Colonic mucosa (tissue), 4 donors: ENCODE measurements at places on chromosomes 2 and 18. TPM values are rescaled to one million over a fixed set of nuclear protein-coding genes. Genes with fewer than 3 reads are reported as not detected.
A peak's percentile ranks its signal among the peaks of the same experiment; 100 is the strongest.

CEP192 gene
- 26.9 TPM for total RNA-seq

PAIP2B gene
- total RNA-seq, result 7.1 TPM

SLC20A1 gene
- 119 TPM for total RNA-seq

C1QL2 gene
- not detected for total RNA-seq

MYOM1 gene
- total RNA-seq, result 2.8 TPM

TRIM54 gene
- not detected for total RNA-seq

LBX2 gene
- 0.50 TPM for total RNA-seq

LCT gene
- total RNA-seq, result 0.12 TPM

DSG2 gene
- total RNA-seq, result 308 TPM

PID1 gene
- 40.3 TPM for total RNA-seq

GKN1 gene
- not detected for total RNA-seq

GRCh38 chr2:60481257-60481656 lies 72.2 kb downstream of the BCL11A start:
- peak; percentile 23 for DNase-seq

DNA sequence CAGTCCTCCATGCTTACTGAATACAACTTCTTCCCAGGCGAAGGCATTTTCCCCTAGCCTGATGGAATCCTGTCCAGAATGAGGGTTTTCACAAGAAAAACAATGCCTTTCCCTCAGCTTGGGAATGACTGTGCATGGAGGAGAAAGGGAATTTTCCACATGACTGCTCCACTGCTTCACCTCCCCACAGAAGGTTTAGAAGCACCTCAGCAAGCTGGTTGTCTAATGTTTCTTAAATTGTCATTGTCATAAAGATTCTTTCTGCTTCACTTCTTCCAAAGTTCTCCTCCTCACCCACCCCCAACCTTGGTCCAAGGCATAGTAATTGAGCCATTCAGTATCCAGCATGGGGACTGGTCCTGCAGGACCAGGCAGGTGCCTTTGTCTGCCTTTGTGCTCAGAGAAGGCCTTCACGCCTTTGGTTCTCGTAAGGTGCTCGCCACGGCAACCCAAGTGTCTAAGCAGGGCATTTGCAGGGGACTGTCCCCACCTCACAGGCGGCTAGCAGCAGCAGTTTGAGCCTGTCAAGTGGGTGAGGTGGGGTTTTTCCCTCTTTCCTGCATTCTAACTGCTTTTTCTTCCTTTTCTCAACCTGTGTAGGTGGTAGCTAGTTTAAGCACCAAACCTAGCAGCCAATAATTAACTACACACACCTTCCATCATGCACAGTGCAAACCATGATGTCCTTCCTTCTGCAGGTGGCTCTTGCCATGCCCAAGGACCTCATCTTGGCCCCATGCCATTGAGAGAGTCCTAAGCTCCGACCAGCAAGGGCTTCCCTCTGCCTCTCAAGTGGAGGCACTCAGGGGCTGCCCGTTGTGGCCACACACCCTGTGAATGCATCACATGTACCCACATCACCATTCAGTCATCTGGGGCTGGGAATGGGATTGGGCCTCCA lies 65.7 kb upstream of the BCL2L11 start:
- no peak for DNase-seq

DNA sequence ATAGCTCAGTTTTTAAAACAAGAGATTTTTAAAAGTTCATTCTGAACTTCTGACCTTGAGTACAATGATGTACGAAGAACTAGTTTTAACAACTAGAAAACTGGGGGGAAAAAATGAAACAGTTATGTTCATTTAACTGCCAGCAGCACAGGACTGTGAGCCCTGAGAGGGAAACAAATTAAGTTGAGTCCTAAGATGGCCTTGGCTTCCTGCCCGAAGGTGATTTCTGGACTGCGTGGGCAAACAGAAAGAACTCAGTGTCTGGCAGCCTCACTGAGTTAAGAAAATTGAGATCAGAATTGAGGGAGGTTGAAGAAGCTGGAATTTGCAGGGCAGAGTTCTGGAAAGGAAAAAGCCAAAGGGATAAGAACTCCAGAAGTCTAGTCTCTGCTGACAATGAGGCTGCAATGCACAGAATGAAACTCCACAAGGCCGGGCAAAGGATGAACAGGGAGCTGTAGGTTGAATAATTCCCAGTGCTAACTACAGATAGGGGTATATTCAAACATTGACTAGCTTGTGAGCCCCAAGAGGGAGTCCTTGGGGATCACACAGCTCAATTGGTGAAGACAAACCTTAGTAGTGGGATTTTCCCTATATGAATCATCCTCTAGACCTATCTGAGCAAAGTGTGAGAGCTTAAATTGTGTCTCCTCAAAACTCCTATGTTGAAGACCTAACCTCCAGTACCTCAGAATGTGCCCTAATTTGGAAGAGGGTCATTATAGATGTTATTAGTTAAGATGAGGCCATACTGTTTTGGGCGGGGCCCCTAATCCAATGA lies 13.1 kb upstream of the CRACDL start:
- no peak for DNase-seq

DNA sequence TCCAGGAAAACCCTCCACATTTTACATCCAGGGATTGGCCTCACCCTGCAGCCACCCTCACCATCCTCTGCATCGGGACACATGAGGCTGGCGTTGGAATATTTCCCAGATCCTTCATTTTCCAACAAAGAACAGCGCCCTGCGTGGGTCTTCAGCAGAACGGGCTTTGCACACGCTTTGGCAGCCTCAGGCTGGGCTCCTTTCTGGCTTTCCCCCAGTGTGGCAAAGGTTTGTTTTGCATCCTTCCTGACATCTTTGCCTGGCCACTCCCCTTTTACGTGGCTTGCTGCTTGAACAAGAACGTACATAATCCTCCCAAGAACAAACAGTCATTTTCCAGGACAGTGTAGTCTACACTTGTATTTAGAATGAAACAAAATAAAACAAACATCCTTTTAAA lies 25.6 kb upstream of the GREB1 start:
- DNase-seq, result no peak

DNA sequence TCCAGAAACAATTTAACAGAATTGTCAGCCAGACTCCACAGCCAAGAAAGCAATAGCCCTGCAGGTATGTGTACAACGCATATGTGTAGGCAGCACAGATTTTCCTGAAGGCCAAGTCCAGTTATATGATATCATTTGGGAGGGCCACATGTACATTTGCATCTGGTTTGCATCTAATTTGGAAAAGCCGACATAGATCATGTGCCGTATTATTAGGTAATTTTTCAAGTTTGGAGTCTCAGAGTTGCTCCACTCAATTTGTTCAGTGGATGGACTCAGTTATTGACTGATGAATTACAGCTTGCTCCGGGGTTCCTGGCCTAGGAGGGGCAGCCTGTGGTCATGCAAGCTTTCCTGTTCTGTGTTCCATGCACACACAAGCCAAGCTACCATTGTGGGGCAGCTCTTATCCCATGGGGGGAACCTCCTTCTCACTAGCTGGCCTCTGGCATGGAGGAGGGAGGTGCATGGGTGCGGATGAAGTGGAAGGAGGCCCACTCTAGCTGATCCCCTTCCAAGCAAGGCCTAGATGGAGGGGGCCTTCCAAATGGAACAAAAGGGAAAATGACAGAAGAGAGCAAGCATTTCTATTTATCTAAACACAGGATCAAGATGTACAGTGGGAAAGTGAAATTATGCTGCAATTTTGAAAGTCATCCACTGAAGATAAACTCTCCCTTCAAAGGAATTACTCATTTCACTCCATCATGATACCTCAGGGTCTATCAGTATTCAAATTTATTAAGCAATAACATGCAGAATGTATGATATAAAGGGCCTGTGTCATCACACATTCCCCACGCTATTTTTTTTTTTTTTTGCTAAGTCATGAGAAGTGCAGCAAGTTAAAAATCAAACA lies 202.6 kb upstream of the SMAD2 start:
- no peak for DNase-seq

DNA sequence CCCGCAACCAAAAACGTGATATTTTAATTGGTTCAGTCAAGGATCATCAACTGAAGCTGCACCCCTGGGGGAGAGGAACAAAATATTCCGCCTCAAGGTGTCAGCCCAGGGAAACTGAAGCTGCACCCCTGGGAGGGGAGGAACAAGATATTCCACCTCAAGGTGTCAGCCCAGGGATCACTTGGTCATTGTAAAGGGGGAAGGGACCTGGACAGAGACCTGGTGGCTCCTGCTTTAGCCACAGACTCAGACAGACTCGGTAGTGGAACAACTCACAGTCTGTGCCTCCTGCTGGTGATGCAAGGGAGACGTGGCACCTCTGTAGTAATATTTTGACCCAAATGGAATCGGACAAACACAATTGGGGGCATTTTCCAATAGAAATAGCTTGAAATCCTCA lies 75.1 kb downstream of the GBX2 start:
- no peak for DNase-seq

DNA sequence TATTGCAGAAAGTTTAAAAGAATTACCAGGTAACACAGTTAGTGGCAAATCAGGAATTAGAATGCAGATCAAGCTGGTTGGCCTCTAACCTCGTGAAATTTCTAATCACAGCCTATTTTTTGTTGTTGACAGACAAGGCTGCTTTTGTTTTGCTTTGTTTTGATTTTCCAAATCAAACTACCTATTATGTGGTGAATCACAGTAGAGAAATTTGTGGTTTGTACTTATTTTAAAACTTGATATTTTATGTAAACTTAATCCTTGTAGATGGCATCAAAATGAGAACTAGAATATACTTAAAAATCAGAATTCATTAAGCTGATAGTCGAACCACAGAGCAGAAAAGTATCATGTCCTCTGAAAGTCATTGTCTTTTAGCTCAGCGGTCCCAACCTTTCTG lies 258.1 kb downstream of the CTNNA2 start:
- no peak for DNase-seq

GRCh38 chr2:27501042-27501441 lies 4.4 kb downstream of the GCKR start:
- no peak for DNase-seq

DNA sequence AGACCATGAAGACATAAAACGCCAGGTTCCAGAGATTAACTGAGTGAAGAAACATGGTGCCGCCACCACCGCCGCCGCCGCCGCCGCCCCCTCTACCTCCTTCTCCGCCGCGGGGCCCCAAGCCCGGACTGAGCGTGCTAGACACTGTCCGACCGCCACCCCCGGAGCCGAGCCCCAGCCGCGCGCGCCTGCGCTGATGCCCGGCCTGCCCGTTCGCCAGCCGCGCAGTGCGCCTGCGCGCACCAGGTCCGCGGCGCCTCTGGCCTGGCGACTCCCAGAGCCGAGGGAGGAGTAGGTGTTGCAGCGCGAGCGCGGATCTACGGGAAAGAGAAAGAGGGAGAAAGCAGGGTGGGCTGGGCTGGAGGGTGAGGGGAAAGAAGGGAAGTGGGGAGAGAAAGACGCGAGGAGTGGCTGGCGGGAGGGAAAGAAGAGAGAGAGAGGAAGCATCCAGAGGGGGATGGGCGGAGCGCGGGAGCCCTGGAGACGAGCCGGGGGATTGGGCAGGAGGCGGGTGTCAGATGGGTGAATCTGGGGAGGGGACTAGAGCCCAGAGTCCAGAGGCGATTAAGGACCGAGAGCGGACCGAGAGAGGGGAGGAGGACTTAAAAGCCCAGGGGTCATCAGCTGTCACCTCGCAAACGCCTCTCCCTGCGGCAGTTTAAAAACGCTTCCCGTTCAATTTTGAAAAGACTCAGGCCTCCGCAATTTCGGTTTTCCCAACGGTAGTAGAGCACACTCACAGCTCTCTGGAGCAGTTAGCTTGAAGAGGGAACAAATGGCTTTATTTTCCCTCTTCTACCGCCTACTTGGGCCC lies at the start of gene PGAP1:
PGAP1 (minus strand) TSS at position 146 of the 814 bp plus-strand sequence; CDS start at position 55, 91 bp downstream.
- DNase-seq, result peak; percentile 91

GRCh38 chr2:45812011-45812500 lies 160.6 kb downstream of the PRKCE start:
- DNase-seq, result no peak

DNA sequence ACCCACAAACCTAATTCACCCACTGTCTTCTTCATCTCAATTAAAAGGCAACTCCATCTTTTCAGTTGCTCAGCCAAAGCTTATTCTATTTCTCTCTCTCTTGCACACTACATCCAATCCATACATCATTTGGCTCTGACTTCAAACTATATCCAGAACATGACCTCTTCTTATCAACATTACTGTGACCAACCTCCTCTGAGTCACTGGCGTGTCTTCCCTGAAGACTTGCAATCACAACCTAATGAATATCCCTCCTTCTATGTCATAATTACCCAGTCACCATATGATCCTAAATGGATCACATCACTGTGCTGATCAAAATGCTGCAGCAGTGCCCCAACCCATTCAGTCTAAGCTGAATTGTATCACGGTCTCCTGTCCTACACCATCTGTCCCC lies 22.6 kb upstream of the SULT1C3 start:
- no peak for DNase-seq

DNA sequence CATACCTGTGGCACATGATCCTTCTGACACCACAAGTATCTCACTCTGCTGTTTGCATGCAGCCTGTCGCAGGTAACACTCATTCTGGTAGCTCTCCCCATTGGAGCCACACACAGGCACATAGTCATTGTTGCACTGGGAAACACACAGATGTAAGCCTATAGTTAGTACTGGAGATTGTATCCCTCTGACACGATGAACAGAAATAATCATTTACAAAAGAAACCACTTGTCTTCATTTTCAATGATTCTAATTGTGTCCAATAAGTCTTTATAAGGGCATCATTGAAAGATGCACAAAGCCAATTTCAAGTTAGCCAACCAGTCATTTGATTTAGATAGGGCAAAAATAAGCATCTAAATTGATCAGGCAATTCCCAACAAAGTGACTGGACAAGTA lies 10.4 kb downstream of the TMEFF2 start:
- no peak for DNase-seq

GRCh38 chr18:9428301-9428706 lies 47.0 kb upstream of the RALBP1 start:
- no peak for DNase-seq

GRCh38 chr2:234821946-234822475 lies 129.8 kb upstream of the SH3BP4 start:
- no peak for DNase-seq

GRCh38 chr2:108023776-108024175 lies 37.5 kb downstream of the SLC5A7 start:
- no peak for DNase-seq

GRCh38 chr2:161417438-161418274 lies 1.6 kb downstream of the TBR1 start:
- DNase-seq, result no peak

DNA sequence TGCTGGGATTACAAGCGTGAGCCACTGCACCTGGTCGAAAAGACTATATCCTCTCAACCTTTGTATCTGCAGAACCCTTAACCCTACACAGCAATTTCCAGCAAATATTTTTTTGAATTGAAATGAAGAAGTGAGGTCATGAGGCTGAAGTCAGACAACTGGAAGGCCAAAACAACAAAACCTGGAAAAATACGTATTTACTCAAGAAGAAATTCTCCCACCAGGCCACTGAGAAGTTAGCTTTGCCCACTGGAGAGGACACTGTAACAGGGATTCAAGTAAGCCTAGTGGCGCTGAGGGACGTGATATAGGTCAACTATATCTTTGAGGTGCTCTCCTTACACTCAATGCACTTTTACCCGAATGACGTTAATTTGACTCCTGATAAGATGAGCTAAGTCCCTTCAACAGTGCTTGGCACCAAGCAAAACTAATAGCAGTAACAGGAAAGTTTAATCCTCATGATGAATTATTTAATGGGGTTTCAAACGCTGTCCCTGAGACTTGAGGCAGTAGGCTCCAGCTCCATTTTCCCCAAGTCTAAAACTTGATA lies 1.9 kb downstream of the HDLBP start:
- peak; percentile 4 for DNase-seq

- no peak for DNase-seq
Observed at GRCh38 chr18:65623676-65624075, 127.1 kb upstream of the CDH7 start.

- DNase-seq, result no peak
Observed at GRCh38 chr2:164933671-164934189, 21.6 kb downstream of the SLC38A11 start.
